ENCODE measurements at places on chromosomes 5 and 9.

GRCh38 chr5:172395483-172395882 is 58.8 kb downstream of the SH3PXD2B start:
- no peak for DNase-seq

DNA sequence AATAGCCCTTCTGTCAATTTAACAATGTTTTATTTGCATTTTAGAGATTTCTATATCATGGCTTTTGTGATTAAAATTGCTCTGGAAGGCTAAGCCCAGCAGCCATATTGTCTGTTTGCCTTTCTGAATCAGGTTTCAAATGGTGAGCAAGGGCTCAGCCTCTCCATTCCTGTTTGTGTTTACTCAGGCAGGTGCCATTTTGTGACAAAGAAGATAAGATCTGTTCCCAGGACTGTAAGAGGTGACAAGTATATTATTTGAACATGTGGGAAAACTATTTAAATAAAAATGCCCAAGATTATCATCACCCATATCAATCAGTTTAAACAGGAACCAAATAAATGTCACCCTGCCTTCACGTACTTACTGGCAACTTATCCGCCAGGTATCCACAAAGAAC is 641.3 kb upstream of the KLF4 start:
- no peak for DNase-seq

- no peak for DNase-seq
Observed at GRCh38 chr5:40995801-40996586, 75.1 kb downstream of the MROH2B start.

DNA sequence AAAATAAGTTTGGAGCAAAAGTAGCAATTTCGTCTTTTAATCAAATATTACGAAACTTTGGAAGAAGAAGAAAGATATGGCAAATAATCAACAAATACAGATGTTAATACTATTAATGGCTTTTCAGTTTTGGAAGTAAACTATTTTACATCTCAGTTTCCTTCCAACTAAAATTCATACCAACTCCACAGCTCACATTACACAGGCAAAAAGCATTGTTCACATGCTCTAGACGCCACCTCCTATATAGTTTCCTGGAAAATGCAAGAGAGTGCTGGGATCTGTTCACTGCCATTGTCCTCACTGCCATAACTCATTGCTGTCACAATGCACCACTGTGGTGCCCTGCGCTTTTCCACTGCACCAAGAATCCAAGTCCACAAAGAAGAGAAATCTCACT is 149.0 kb upstream of the FTMT start:
- DNase-seq = no peak

DNA sequence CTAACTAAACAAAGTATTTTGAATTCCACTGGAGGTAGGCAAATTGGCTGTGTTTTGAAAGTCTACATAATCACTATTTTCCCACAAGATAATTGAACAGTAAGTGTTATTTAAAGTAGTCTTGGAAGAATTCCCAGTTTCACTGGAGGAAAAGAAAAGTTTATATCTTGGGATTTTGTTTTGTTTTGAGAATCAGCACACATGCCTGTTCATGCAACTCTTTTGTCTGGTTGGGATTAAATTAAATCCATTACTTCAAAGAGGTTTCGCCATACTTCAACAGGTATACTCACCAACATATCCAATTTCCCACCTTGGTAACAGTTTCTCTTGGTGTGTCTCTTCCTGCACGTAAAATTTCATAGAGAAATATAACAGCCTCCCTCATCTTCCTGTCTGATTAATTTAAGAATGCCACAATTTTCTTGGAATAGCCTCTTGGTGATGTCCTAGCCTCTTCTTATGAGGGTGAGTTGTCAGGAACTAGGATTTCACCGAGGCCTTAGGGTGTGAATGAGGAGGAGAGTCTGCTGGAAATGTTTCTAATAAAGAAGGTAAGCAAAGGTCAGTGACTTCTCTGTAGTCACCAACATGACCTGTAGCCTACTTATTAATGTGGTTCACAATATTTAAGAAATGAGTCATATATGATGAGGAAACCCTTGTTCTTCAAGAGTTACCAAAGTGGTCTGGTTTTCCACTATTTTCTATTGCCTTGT is 48.1 kb downstream of the ITGA2 start:
- peak; percentile 47 for DNase-seq

DNA sequence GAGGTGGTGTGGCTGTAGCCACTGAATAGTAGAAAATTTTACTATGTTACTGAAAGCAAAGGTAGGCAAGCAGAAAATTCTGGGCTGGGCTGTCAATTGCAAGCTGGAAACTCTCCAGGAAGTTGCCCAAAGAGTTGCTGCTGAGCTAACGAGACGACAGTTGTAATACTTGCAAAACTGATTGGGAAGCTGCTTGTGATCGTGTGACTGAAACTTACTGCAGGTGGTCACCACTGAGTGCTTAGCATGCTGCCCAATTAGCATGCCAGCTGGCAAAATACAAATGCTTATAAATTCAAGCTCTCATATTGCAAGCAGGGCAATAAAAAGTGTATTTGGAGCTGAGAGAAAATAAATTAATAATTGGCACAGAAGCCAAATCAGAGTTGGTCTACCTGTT is 758.5 kb upstream of the EDIL3 start:
- no peak for DNase-seq

DNA sequence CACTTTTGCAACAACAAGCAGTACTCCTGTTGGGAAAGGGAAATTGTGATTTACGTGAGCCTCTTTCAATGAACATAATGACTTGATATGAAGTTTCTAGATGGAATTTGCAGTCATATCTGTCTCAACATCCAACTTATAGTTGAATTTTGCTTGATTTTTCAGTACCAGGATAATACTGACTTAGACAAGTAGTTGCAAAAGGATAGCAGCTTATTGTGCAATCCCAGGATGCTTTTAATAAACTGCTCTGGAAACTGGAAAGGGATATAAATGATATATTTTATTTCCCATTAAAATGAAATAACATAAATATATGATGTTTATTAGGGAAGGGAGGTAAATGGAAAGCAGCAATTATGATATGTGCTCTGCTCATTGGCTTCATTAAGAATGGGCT is 174.4 kb upstream of the RGMB start:
- no peak for DNase-seq

DNA sequence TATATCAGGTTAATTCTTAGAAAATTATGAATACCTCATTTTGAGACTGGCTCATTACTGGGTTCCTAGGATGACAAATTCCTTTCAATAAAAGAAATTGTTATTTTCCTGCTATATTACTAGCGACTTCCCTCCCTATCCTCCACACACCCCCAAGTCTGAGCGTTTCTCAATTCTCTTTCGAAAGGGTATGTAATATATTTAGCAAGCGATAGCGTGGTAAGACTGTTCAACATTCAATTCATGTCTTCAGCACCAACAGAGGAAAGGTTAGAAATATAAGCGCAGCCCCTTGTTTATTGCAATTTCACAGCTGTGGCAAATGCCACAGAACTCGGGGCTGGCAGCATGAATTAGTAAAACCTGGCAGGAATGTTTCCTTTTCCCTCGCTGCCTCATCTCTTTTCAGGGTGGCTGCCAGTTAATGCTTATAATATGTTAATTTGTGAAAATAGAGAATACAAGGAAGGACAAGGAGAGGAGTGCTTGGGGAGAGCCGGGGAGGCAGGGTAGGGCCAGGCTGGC is 152.7 kb upstream of the TBCA start:
- DNase-seq = no peak

DNA sequence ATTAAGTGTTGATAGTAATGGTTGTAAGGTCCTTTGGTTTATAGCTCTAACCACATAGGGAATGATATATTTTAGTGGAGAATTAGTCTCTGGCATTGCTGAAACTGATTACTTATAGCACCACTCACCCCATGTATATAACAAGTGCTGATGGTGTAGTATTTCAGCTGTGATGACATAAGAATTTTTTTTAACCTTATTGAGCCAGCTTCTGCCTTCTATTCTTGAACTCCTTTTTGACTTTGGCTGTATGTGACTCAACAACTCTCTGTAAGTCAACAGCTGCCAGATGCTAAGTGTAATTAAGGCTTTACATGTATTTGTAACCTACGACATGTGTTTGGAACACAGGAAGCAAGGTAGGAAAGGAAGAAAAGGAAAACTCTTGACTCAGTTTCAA is 929.6 kb upstream of the WWC1 start:
- DNase-seq = no peak

GRCh38 chr5:126366199-126366560 is 57.0 kb upstream of the GRAMD2B start:
- no peak for DNase-seq

GRCh38 chr5:179806250-179807048 is at the start of gene MGAT4B:
MGAT4B (minus strand) TSS chr5:179806866; CDS start chr5:179806583, 283 bp downstream.
- peak; percentile 69 for DNase-seq

GRCh38 chr9:69757996-69758675 is 1.7 kb downstream of the PTAR1 start:
- no peak for DNase-seq

GRCh38 chr5:120778491-120779484 is 314.7 kb downstream of the PRR16 start:
- DNase-seq = no peak

- peak; percentile 91 for DNase-seq
Observed at GRCh38 chr5:148963664-148964063, 99.2 kb downstream of the SH3TC2 start.

DNA sequence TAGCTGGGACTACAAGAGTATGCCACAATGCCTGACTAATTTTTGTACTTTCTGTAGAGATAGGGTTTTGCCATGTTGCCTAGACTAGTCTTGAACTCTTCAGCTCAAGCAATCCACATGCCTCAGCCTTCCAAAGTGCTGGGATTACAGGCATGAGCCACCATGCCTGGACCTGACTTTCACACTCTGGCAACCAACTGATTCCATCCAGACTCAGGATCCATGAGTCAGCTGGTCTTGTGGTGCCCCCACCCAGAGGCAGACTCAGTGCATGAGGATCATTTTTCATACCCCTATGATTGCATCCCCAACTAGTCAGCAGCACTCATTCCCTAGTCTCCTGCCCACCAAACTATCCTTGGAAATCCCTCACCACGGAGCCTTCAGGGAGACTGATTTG is 375.9 kb downstream of the ANXA1 start:
- no peak for DNase-seq

DNA sequence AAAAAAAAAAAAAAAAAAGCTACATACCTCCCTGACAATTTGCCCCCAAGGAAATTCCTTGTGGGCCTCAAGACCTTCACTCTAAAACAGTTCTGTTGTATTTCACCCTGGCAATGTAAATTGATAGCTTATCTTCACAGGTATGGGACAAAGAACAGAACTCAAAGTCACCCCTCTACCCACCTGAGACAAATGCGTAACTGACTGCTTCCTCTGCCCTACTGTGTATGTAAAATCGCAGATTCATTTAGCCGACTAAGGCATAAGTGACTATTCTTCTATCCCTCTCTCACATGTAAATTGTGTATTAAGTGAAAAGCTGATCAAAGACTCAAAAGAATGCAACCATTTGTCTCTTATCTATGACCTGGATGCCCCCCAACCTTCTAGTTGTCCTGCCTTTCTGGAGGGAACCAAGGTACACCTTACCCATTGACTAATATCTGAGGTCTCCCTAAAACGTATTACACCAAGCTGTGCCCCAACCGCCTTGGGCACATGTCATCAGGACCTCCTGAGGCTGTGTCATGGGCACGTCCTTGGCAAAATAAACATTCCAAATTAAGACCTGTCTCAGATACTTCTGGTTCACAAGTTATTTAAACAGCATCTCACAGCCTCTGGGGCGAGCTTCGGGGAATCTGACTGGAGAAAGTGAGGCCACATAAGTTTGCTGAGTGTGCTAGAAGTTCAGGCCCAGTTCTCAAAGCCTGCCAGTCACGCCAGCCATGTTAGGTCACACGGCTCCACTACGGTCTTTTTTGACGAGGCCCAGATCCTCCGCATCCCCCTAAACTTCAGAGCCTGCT is 954 bp downstream of the TBCA start:
- DNase-seq = peak; percentile 44

Measured in inflammatory macrophage treated with lipopolysaccharide for 1 hour (primary cell).